Hematopoietic multipotent progenitor cell treated with erythropoietin and hydrocortisone succinate and interleukin-3 and kit ligand, for 6 days (in vitro differentiated cells): ENCODE measurements at places on chromosomes 2 and 18.

- DNase-seq, result peak; percentile 78
These were observed 157.4 kb downstream of the TAF4B start for GRCh38 chr18:26383454-26384270.

GRCh38 chr2:36659218-36659617, 37.3 kb upstream of the VIT start:
- no peak for DNase-seq

GRCh38 chr2:102042196-102043081, 50.7 kb downstream of the IL1R2 start:
- DNase-seq, result no peak

- no peak for DNase-seq
These were observed 887.3 kb upstream of the CRIM1 start for GRCh38 chr2:35468245-35468644.

DNA sequence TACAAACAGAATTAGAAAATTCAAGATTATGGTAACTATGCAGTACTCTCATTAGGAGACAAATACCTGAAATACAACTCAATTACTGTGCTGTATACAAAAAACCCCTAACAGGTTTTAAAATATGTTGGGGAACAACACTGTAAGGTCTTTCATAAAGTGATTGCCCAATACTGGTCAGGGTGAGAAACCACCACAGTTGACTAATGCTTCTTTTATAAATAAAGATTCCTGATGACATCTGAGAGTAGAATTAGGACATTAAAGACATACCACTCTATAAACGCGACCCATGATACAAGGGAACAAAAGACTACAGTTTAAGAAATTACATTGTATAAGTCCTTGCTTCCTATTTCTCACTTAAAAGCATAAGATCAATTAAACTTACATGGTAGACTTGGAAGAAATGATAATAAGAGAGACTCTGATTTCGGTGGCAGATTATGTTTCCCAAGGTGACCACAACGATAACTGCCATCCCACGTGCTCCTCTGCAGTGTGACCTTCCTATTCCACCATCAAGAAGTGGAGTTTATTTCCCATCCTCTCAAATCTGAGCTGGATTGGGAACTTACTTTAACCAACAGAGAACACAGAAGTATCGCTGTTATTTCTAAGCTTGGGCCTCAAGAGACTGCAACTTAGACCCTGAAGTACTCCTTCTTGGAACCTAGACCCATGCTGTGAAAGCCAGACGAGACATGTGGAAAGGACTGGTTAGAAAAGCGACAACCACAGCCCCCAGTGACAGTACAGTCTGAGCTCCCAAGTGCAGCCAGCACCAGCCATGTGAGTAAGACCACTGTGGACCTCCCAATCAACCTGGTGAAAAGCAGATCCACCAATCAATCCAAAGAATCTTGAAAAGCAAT, 52.3 kb downstream of the ZNF521 start:
- peak; percentile 61 for DNase-seq

GRCh38 chr2:18719978-18720775, 130.8 kb upstream of the NT5C1B start:
- no peak for DNase-seq

GRCh38 chr2:229445501-229446211, 174.6 kb upstream of the PID1 start:
- DNase-seq, result no peak

DNA sequence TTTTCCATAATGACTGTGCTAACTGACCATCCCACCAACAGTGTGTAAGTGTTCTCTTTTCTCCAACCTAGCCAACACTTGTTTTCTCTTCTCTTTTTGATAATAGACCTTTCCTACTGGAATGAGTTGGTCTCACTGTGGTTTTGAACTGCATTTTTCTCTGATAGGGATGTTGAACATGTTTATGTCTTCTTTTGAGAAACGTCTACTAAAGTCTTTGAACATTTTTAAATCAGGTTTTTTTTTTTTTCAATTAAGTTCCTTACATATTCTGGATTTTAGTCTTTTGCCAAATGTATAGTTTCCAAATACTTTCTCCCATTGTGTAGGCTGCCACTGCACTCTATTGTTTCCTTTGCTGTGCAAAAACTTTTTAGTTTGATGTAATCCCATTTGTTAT, 405.5 kb upstream of the FIGN start:
- DNase-seq, result no peak

- no peak for DNase-seq
These were observed 2.0 kb downstream of the SOWAHC start for GRCh38 chr2:109616184-109616583.

GRCh38 chr2:26784570-26785234, 1.2 kb upstream of the CENPA start:
- DNase-seq, result no peak

- DNase-seq, result peak; percentile 45
These were observed 695 bp upstream of the BIRC6 start for GRCh38 chr2:32355976-32356680.

GRCh38 chr2:148819019-148819585, 55.9 kb upstream of the KIF5C start:
- no peak for DNase-seq

DNA sequence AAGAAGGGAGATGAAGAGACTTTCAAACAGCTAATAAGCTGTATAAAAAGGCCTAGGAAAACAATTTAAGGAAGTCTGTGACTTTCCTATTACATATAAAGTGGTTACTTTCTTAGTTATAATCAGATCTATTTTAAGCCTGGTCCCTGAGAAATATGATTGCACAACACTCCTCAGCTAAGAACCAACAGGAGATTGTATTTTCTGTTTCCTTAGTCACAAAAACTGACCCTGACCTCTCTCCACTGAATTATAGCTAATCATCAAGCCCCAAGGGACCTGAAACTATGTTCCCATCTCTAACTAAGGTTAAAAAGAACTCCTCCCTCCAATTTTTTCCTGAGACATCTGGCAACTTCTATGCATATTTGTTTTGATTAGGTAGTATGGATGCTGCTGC, 106.9 kb downstream of the ROCK1 start:
- peak; percentile 23 for DNase-seq

DNA sequence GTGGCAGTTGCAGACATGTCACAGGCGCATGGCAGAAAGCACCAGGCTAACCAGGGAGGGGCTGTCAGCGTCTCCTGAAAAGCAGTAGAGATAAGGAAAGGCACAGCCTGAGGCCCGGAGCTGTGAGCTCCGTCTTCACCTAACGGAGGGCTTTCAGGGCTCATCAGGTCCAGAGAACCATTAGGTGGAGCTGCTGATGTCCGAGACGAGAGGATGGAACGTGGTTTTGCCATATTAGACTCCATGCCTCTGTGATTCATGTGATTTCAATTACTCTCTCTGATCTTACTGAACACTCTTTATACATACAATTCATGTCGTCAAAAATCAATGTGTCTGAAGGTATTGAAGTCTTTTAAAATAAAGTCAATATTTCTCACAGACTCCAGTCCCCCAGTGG, 120.3 kb upstream of the RAB6C start:
- DNase-seq, result no peak

DNA sequence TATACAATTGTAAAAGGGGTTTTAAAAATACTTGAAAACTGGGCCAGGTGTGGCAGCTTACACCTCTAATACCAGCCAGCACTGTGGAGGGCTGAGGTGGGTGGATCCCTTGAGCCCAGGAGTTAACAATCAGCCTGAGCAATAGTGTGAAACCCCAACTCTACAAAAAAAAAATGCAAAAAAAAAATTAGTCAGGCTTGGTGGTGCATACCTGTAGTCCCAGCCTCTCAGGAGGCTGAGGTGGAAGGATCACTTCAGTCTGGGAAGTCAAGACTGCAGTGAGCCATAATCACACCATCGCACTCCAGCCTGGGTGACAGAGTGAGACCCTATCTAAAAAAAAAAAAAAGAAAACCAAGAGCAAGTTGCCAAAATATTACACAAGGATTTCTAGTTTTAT, 182.7 kb downstream of the UBE2E3 start:
- DNase-seq, result no peak

DNA sequence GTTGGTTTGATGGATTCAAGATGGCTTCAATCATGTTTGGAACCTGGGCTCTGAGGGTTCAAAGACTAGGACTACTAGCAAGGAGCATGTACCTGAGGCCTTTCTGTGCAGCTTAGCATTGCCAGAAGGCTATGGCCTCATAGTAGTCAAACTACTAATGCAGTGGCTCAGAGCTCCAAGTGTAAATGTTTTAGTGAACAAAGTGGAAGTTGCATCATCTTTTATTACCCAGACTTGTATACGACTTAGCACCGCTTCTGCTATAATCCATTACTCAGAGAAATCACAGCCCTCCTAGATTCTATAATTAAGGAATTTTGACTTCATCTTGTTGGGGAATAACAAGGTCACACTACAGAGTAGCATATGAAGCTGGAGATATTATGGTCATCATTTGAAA, 210.5 kb downstream of the ERBB4 start:
- DNase-seq, result no peak

DNA sequence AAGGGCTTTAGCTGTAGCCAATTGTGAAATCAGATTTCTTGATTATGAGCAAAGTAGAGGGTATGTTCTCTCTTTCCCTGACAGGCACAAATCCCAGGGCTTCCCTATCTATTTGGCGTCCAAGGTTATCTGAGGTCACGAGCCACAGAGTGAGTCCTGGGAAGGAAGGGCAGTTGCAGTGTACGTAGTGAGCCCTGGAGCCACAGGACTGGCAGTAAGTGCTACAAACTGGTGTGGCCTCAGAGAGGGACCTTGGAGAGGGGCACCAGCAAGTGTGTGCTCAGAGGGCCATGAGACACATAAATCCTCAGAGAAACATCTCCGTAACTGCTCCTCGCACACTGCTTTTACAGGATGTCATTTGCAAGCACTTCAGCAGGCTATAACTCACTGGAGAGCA, 115.5 kb upstream of the SH3BP4 start:
- DNase-seq, result no peak

DNA sequence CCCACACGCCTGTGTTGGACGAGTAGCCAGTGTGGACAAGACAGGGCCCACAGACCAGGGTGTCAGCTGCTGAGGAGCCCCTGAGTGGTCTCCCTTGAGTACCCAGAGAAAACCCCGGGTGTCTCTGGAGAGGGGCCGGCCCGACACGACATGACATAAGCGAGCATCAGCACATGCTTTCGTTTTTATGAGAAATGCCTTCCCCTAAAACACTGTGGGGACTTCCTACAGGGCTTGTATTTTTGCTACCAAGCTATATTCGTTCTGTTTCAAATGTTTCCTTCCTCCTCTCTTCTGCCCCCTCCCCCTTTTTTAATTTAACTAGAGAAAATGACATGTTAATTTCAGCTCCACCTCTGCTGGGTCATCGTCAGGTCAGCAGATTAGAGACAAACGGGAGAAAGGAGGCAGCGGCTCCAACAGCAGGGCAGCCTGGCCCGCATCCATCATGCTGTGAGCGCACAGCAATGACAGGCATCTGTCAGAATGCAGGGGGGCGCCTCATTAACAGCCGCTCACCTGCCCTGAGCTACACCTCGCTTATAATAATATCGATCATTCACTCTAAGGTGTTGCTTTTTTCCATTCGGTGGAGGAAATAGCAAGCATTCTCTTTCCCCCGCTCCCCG, 286.2 kb downstream of the ZNF516 start:
- DNase-seq, result no peak

DNA sequence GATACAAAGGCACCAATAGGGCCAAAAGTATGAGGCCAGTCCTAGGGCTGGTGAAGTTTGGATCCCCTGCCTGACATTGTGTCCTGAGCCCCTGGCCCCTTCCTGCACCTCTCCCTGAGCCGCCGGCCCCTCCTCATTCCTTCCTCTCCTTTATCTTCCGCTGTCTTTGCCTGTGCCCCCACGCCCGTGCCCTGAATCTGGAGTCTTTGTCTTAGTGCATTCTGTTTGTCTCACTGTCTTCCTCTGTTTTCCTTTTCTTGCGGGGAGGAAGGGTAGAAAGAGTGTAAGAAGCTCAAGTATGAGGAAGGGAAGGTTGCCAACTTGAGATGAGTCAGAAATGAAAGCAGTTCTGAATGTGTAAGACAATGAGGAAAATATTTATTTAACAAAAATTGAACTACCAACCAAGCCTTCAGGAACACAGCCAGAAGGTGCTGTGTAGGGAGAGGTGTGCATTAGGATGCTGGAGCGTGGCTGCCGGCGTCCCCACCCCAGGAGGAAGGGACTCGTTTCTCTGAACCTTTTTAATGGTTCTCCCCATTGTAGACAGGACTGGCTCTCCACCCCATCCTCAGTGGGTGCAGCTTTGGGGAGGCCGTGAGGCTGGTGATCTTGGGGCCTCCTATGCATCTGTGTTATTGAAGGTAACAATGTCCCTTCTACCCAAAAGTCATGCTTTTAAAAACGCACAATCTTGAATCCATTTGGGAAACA, 133.1 kb downstream of the NEDD4L start:
- no peak for DNase-seq

DNA sequence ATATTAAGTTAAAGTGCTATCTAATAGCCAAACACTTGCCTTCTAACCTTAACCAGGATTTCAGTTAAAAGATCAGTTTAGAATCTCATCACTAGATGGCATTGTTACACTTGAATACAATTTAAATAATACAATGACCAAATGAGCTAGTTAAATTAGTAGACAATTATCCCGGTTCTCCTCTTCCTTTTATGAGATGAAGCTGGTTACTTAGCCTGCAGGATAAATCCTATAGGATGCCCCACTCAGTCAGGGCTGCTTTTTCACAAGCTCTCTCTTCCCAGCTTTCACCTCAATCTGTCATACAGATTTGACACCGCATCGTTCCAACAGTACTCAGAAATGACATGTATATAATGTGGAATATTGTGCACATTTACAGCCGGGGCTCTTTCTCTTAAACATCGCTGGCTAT, 678.8 kb downstream of the KCNJ3 start:
- peak; percentile 70 for DNase-seq

- no peak for DNase-seq
These were observed 118.5 kb upstream of the UNC80 start for GRCh38 chr2:209653134-209653533.

GRCh38 chr2:145383961-145384360, 864.0 kb upstream of the ZEB2 start:
- DNase-seq, result no peak

DNA sequence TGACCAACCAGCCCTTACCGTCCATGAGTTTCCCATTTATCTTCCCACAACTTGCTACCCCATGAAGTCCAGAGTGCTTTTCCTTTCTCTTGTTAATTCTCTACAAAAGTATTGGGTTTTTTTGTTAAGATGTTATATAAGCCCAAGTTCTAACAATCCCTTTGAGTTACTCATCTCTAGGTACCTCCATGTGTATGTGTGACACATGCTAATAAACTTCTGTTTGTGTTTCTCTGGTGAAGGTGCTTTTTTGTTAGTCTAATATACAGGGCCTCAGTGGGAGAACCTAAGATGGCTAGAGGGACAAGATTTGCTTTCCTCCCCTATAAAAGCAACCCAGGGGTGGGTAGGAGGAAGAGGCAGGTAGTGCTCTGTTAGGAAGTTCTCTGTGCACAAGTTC, 31.8 kb upstream of the RMDN2 start:
- DNase-seq, result no peak

DNA sequence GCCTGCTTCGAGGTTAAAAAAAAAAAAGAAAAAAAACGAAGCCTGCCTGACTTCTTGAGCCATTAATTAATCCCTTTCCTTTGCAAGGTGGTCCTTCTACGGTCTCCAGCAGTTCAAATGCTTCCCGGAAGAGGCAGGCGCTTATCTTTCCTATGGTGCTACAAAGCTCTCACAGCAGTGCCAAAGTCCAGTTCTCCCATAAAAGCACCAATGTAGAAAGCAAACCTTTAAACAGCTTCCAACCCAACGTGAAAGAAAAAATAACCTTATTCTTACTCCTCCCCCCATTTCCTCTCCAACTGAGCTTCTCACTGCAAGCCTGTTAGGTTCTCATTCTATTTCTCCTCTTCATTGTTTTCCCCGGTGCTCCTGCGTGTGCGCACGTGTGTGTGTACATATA, 317.4 kb upstream of the SOX11 start:
- DNase-seq, result no peak
